AG09309 (cell line): ENCODE measurements at places on chromosomes 1 and 21.
A peak's percentile ranks its signal among the peaks of the same experiment; 100 is the strongest.

GRCh38 chr1:58432851-58433668 lies 113.5 kb downstream of the OMA1 start:
- DNase-seq, result peak; percentile 94

- no peak for DNase-seq
Observed at GRCh38 chr1:50257940-50258685, 149.4 kb downstream of the ELAVL4 start.

- no peak for DNase-seq
Observed at GRCh38 chr1:233672732-233673131, 58.8 kb downstream of the KCNK1 start.

GRCh38 chr1:200905411-200906052 lies 10.8 kb downstream of the INAVA start:
- no peak for DNase-seq

DNA sequence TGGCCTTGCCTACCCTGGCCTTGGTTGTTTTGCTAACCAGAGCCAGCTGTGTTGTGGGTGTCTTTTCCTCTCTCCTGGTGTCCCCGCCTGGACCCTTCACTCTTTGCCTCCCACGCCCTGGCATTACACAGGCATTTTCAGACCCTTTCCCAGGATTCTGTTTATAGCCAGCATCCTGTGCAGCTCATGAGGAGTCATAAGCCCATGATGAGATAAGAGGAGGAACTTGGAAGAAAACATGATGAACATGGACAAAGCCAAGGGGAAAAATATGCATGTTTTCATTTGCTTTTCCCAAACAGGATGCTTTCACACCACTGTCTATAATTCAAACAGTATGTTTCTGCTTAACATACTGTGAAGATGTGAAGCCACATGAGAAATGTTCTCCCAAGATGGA lies 18.7 kb upstream of the WARS2 start:
- peak; percentile 46 for DNase-seq
